ENCODE measurements at places on chromosomes 2 and 18. TPM values are rescaled to one million over a fixed set of nuclear protein-coding genes. Genes with fewer than 3 reads are reported as not detected.

The LCT gene
- total RNA-seq = 0.74 TPM

The IL1RL1 gene
- total RNA-seq = 16.2 TPM

The DUSP2 gene
- 71.0 TPM for total RNA-seq

The VIL1 gene
- total RNA-seq = 0.27 TPM

The TTN gene
- total RNA-seq = 9.7 TPM

The ELOA2 gene
- not detected for total RNA-seq

The ABCG5 gene
- not detected for total RNA-seq

The MALL gene
- total RNA-seq = not detected

The SLC20A1 gene
- total RNA-seq = 216 TPM

The PCARE gene
- total RNA-seq = not detected

Measured in T-helper 1 cell treated with Interleukin-12 subunit alpha and Interleukin-12 subunit beta and Interleukin-4 antibody, amounts not matched to agents 30 ng/mL and 1 ng/mL, for 36 hours (primary cell).